ENCODE measurements at places on chromosomes 5 and 9.
A peak's percentile ranks its signal among the peaks of the same experiment; 100 is the strongest.

DNA sequence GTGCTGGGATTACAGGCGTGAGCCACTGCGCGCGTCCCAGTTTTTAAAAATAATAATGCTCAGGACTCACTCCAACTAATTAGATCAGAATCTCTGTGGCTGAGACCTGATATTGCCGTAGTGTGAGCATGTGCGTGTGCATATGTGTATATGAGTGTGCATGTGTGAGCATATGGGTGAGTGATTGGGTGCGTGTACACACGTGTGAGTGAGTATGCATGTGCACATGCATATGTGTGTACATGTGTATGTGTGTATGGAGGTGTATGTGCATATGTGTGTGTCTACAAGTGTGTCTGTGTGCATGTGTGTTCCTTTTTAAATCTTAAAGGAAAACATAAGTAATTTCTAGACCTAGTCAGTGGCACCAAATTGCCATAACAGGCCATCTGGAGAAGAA lies 54.8 kb upstream of the CKS2 start:
- DNase-seq, result no peak

- no peak for DNase-seq
Observed at GRCh38 chr9:88177371-88177770, 39.1 kb upstream of the SPATA31C2 start.

- no peak for DNase-seq
Observed at GRCh38 chr5:171275841-171276544, 33.1 kb upstream of the TLX3 start.

- DNase-seq, result no peak
Observed at GRCh38 chr5:22539762-22540161, 313.4 kb downstream of the CDH12 start.

DNA sequence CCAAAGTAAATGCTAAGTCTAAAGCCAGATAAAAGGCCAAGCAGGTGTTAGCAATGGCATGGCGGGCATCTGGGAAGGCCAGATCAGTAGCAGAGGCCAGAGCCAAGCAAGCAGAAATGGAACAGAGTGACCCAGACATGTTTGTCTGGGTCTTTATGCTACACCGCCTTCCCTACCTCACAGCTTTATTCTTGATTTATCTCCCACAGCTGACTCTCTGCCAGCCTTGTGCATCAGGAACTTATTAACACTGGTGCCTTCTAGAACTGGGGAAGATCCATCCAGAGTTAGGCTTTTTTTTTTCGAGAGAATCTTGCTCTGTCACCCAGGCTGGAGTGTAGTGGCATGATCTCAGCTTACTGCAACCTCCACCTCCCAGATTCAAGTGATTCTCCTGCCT lies 112.5 kb upstream of the SLC44A1 start:
- no peak for DNase-seq

GRCh38 chr5:180027459-180028089 lies 44.0 kb downstream of the RNF130 start:
- DNase-seq, result no peak

- no peak for DNase-seq
Observed at GRCh38 chr5:32168460-32169033, 5.6 kb downstream of the GOLPH3 start.

GRCh38 chr9:72949244-72949582 lies 3.6 kb downstream of the ALDH1A1 start:
- no peak for DNase-seq

GRCh38 chr9:112605963-112606699 lies 111.8 kb downstream of the INIP start:
- DNase-seq, result no peak

GRCh38 chr5:160547872-160548271 lies 126.2 kb downstream of the PTTG1 start:
- DNase-seq, result no peak

GRCh38 chr5:172715421-172715780 lies 55.6 kb downstream of the DUSP1 start:
- DNase-seq, result no peak

GRCh38 chr5:1294835-1295649 lies at the start of gene TERT:
Gene TERT (minus strand): TSS chr5:1295068. CDS start chr5:1294989, 79 bp downstream.
- peak; percentile 84 for DNase-seq

DNA sequence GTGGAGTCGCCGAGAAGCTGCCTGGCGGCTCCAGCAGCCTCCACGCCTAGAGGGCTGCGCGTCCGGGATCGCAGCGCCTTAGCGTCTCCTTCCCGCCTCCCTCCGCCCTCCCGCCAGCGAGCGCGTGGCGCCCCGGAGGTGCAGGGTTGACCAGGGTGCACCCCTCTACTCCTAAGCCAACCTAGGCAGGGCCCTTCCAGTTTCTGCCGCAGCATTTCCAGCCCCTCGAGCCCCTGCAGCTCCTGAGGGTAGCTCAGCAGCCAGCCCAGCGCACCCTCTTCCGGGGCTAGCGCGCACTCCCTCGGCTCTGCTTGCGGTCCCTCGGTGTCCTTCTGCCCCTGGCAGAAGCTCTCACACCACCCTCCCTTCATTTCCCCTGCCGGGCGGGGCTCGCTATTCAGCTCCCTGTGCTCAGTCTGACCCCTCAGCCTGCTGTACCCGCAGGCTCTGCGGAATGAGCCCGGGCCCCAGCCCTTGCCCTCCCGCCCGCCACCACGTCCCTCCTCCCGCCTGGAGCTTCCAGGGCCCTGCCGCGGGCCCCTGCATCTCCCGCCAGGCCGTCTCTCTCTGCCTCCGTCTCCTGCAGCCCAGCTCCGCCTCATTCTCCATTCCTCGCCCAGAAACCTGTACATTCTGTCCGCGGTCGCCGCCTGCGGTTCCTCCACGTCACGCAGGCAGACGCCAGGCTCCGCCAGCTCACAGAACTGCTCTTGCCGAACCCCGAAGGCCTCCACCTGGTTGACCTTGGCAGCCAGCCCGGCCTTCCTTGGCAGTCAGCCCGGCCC lies 61.8 kb downstream of the SPATA31C2 start:
- DNase-seq, result no peak

- DNase-seq, result no peak
Observed at GRCh38 chr9:128919402-128920089, 1.2 kb upstream of the PHYHD1 start.

GRCh38 chr5:40258222-40258621 lies 421.5 kb upstream of the PTGER4 start:
- no peak for DNase-seq

DNA sequence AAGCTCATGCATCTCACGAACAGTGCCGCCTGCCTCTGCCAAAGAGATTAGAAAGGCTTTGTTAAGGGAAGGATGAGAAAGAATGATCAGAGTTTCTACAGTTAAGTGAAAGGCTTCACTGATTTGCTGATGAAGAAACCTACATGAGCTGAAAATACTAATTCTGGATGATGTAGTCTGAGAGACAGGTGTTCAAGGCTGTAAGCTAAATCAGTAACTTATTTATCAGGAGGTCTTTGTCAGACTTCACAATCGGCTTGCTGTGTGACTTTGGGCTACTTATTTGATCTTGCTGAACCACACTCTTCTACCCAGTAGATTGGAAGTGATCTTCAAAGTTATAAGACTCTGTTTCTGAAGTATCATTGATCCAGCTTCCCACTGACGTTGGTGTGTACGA lies 264.2 kb downstream of the RAB3C start:
- DNase-seq, result no peak

GRCh38 chr9:111001526-111001925 lies 36.7 kb downstream of the LPAR1 start:
- DNase-seq, result no peak

DNA sequence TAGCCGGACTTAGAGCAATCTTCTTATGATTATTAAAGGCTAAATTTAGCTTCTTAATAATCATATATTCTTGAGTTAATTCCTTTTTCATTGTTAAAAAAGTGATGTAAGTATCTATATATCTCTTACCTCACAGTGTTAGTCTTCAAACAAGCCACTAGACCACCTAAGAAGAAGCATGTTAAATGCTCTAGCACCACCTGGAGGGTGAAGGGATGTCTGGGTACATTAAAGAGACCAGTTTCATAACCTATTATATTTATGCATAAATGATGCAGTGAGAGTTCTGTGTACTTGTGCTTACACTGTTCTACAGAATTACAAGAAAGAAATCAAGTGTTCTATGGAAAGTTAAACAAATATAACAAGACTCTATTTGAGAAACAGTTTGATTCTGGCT lies 55.9 kb upstream of the SLCO6A1 start:
- no peak for DNase-seq

- no peak for DNase-seq
Observed at GRCh38 chr5:172093965-172094364, 87.5 kb upstream of the FBXW11 start.

DNA sequence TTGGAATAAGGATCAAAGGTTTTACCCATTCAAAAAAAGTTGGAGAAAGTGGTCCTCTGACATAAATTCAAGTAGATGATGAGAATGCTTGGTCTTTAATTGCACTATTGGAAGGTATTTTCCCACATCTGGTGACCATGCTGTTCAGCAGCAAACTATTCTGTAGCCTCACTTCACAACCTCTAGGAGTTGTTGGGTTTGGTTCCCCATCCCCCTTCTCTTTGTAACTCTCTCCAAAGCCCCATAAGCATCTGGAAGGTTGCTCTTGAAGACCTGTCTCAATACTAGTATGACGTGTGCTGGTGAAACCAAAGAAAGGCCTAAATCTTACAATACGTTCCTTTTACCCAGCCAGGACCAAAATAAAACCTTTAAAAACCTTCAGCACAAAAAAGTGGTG lies 8.5 kb downstream of the RGMB start:
- DNase-seq, result no peak

- DNase-seq, result no peak
Observed at GRCh38 chr9:19896161-19896560, 107.3 kb upstream of the SLC24A2 start.

DNA sequence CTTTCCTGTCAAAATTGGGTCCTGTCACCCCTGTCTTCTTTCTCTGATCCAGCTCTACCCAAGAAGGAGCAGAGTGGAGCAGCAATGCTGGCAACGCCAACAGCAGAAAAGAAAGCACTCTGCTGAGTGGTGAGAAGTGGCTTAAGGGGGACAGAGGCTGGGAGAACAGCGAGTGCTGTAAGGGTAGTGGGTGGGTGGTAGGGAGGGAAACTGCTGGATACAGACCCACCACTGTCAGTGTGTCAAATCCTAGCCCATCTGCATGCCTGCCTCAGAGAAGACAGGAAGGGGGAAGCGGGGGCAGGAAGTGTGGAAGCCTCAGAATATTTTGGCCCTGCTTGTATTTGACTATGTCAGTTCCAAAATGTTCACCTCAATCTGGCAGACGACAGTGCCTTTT lies 170.4 kb upstream of the MAST4 start:
- no peak for DNase-seq

GRCh38 chr5:149708981-149709594 lies 21.0 kb upstream of the PPARGC1B start:
- DNase-seq, result no peak

- DNase-seq, result no peak
Observed at GRCh38 chr5:152462021-152462721, 57.1 kb upstream of the NMUR2 start.

- no peak for DNase-seq
Observed at GRCh38 chr5:51185850-51186329, 197.4 kb upstream of the ISL1 start.

DNA sequence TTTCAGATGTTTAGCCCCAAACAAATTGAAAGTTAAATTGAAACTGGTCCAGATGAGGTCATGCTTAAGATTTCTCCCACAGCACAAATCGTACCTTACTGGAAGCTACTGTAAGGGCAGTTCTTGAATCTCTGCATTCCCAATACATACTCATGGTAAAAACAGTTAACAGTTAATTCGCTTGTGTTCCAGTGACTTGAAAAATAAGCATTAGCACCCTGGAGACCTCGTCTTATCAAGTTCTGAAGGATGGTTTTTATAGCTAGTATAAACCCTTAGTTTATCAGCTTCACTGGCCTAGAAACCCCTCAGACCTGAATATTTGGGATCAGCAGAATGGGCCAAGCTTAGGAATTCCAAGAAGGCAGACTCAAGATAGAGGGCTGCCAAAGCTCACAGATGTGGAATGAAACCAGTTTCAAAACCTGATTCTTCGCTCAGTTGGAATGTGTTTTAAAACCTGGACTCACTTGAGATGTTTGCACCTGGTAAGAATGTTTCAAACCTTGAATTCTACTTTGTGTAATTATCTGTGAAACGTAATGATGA lies 103.6 kb downstream of the C9orf152 start:
- no peak for DNase-seq

DNA sequence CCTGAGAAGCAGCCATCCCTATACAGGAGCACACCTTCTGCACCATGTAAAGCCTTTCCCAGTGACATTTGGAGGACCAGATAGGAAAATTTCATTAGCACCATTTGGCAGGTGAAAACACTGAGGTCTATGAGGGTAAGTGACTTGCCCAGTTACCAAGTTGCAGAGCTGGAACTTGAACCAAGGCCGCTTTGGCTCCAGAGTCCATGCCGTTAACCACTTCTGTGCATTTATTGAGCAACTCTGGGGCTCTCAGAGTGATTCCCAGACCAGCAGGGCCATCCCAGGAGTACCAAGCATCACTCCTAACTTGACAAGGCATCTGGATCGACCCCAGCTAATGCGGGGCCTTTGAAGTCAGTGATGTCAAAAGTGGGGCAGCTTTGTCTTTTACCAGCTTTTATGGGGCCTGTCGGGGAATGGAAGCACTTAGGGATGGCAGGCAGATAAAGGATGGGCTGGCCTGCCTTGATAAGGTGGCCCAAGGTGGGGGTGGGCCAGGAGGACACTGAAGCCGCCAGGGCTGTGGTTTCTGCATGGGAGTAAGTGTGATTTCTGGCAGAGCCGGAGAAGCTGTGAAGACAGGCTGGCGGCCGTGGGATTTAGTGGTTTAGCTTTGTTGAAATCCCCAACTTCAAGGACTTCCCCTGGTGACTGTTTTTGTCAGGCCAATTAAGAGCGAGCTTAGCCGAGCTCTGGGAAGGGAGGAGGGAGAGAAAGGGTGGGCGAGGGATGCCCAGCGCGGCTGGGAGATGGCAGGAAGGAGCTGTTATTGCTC lies 127.3 kb downstream of the MACROH2A1 start:
- no peak for DNase-seq

DNA sequence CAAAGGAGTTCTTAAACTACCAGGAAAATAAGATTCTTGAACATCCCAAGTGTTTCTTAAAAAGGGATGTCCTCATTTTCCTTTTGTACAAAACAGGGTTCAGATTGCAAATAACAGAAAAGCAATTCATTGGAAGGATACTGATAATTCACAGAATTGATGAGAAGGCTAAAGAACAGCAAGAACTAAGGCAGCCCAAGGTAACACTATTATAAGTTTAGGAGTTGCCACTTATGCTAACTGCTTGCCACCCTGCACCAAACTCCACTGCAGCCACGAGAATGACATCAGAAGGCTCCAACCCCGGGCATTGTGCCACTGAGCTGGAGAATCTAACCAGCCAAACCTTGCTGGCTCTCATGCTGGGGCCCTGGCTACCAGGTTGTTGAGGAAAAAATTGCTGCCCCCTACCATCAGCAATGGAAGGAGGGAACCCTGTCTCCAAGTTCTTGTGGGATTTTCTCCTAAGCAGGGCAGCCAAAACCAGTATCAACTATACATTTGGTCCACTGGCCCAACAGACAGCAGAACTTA lies 123.4 kb downstream of the ARL15 start:
- DNase-seq, result no peak

Data from activated CD4-positive, alpha-beta T cell treated with anti-CD3 and anti-CD28 coated beads, Interleukin-2, amount 50 U/mL, for 4 hours (primary cell).